Naive thymus-derived CD4-positive, alpha-beta T cell (primary cell): ENCODE measurements at places on chromosomes 11 and 22.

GRCh38 chr11:125201525-125202141 lies 37.1 kb downstream of the PKNOX2 start:
- no peak for DNase-seq

GRCh38 chr11:88909500-88909899 lies 156.3 kb downstream of the GRM5 start:
- DNase-seq = no peak

- DNase-seq = no peak
Measured at GRCh38 chr22:24938741-24939341, 7.7 kb downstream of the LHFPL7 start.

GRCh38 chr22:33299245-33299956 lies 241.2 kb upstream of the SYN3 start:
- DNase-seq = no peak

GRCh38 chr11:86119077-86119476 lies 50.2 kb upstream of the PICALM start:
- no peak for DNase-seq

- DNase-seq = no peak
Measured at GRCh38 chr22:47148956-47149728, 386.7 kb downstream of the TBC1D22A start.

- DNase-seq = no peak
Measured at GRCh38 chr11:109747839-109748238, 325.8 kb downstream of the C11orf87 start.

DNA sequence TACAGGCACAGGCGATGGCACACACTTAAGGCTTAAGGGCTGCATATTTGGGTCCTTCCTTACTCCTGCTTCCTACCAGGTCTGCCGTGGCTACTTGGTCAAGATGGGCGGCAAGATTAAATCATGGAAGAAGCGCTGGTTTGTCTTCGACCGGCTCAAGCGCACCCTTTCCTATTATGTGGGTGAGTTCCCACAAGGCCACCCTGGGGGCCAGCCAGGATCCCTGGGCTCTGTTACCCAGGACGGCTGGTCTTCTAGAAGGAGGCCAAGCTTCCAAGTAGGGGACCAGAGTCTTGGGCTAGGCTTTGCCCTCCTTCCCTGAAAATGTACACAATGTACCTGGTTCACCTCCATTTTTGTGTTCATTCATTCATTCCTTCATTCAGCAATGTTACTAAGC lies 29.1 kb downstream of the TREH start:
- DNase-seq = no peak

GRCh38 chr11:116240710-116241109 lies 532.1 kb downstream of the BUD13 start:
- no peak for DNase-seq

- no peak for DNase-seq
Measured at GRCh38 chr11:34487430-34487829, 26.2 kb downstream of the ELF5 start.

DNA sequence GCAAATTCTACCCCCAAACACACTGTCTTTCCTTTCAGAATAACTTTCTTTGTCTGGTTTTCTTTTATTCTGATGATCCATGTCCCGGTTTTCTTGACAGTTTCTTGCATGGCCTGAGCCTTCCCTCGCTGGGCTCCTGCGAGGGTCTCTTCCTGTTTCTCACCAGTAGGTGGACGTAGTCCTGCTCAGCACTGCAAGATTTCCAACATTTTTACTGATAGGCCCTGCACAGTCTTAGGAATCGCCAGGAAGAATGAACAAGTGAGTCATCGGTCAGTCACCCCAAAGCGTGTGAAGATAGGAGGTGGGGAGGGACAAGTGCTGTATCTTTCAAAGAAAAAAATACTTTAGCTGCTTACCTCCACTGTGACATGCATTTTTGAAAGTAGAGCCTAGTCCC lies 16.9 kb upstream of the KIRREL3 start:
- DNase-seq = no peak

GRCh38 chr22:46671824-46672432 lies 51.7 kb downstream of the GRAMD4 start:
- no peak for DNase-seq

GRCh38 chr11:117725048-117725734 lies 71.8 kb downstream of the DSCAML1 start:
- DNase-seq = no peak
